D721Med (cell line): ENCODE measurements at places on chromosomes 4 and X.

GRCh38 chr4:73378887-73379286 is 25.2 kb upstream of the ALB start:
- no peak for DNase-seq

GRCh38 chr4:113673450-113673849 is 88.1 kb downstream of the CAMK2D start:
- DNase-seq: no peak

DNA sequence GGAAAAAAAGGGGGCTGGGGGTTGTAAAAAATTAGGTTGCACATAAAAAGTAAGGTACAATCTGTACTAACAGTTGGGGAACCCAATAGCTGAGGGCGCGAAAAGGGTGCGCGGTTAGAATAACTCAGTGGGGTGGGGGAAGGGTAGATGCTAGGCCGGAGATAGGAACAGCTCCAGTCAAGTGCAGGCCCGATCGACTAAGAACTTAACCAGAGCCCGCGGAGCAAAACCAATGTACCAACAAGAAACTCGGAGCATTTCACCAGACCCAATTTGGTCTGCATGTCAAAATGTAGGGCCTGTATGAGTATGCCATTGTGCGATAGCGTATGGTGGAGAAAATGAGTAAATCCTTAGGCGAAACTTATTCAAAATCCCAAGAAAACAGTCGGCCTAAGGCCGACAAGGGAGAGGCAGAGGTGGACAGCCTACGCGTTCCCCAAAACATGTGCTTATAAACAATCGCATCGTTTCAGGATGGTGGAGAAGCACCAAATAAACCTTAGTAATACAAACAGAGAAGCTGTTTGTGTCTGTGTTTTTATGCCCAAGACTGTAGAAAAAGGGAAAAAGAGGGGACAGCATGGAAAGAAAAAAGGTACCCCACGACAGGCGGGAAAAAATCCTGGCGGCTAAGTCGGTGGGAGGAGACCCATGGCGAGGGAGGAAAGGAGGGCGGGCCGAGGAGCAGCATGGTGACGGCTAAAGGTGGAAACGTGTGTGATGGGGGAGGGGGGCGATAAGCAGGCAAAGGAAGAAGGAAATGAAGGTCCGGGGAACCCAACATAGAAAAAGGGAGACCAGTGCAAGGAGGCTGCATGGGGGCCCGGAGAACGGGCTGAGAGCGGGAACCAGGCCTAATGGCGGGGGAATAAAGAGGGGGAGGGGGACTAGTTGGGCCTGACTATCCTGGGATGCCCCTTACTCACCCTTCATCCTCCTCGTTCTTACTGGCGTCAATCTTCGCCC is 990 bp downstream of the HNRNPD start:
- no peak for DNase-seq

DNA sequence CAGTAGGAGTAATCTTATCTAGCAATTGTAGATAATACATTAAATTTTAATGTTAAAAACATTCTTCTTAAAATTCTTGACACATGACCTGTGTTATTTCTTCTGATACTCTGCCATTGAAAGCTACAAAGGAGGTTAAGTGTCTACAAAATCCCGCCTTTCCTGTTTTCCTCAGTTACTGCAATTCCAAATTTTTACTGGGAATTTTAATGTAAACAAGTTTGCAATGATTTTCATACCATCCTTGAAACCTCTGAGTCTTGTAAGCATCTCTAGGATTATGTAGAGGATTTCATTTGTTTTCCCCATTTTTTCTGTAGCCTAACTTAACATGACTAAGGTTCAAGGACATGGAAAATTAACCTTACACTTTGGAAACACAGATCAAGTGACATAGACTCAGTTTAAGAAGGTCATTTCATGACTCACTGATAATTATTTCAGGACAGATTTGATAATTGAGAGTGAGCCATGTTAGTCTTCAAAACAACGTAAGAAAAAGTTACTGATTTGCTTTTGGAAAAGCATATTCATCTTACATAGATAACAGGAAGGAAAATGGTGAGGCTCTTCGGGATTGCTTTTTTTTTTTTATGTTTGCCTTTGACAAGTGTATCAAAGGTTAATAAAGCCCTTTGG is 39.6 kb upstream of the PDLIM5 start:
- DNase-seq: no peak

GRCh38 chr4:110787707-110788106 is 164.8 kb upstream of the PITX2 start:
- DNase-seq: no peak

DNA sequence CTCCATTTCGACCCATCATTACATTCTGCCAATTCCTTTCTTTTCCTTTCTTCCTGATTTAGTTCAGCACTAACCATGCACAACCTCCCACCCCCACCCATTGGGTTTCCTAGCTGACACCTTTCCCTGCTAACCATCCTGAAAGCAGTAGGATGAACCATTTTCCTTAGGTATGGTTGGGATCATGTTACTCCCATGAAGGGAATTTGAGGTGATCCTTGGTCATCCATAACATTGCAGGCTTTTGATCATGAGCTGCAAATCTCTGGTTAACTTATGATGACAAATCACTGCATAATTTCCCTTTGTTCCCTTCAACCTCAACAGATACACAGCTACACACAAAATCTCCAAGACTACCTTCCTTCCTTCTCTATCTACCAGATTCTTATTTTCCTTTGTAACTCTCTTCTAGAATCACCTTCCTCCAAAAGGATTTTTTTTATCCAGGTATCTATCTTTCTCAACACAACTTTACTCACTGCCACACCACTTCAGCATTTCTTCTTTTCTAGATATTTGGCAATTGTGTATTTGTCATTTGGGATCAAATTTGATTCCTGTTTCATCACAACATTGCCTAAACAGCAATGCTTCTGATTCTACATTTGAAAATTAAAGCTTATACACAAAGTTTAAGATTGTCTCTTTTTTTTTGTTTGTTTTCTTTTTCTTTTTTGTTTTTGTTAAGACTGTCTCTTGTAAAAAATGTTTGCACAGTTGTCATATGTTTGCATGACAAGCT is 145.1 kb downstream of the RBM47 start:
- no peak for DNase-seq

GRCh38 chrX:96835660-96836289 is 47.9 kb upstream of the RPA4 start:
- no peak for DNase-seq

DNA sequence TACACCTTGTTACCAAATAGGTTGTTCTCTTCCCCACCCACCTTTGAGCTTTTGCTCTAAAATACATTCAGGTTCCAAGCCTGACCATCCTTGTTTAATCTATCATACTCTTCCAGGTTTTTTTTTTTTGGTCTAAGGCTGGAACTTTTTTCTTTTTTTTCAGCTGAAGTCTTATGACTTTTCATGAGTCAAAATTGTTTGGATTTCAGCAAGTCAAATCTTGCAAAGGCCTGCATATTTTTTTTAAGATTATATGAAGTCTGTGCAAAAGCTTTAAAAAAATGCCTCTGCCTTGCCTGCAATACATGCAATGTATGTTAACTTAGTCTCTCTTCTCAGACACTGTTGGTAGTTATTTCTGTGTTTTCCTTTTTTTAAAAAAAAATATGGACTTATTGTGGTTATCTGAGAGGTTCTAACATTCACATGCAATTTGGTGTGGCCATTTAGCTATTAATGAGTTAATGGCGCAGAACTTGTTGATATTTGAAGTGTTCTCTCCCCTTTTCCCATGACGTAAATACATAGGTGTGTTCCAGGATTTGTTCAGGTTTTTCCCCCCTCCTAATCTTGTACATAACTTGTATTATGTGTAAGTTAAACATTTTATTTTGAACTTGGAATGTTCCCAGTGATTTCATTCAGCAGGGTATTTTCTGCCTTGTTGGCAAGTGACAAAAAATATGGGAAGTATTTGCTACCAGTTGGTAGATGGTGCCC is 58.7 kb downstream of the CCKAR start:
- DNase-seq: no peak

GRCh38 chr4:128686032-128686465 is 123.5 kb upstream of the JADE1 start:
- DNase-seq: no peak
